Suppressor macrophage treated with lipopolysaccharide for 4 hours (primary cell): ENCODE measurements at places on chromosomes 11 and 22.

- no peak for DNase-seq
These were observed 1131.3 kb downstream of the BRD1 start for GRCh38 chr22:48696371-48696770.

- DNase-seq: no peak
These were observed 327.7 kb downstream of the DLG2 start for GRCh38 chr11:85299258-85299942.

DNA sequence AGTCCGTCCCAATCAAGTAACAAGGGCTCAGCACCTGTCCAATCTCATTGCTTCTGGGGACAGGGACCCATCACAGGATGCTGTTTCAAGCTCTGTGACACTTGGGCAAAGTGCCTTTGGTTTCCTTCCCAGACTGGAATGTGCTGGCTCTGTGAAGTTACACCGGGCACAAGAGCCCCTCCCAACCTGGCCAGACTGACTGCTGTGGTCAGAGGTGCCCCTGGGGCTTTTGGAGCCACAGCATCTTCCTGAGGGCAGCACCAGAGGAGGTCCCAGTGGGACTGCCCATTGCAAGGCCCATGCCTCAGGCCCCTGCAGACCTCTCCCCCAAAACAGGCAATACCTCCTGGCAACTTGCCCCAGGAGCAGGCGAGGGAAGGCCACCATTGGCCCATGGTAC, 155.2 kb upstream of the GRK3 start:
- no peak for DNase-seq

GRCh38 chr11:123587559-123587958, 66.9 kb downstream of the SCN3B start:
- DNase-seq: no peak

DNA sequence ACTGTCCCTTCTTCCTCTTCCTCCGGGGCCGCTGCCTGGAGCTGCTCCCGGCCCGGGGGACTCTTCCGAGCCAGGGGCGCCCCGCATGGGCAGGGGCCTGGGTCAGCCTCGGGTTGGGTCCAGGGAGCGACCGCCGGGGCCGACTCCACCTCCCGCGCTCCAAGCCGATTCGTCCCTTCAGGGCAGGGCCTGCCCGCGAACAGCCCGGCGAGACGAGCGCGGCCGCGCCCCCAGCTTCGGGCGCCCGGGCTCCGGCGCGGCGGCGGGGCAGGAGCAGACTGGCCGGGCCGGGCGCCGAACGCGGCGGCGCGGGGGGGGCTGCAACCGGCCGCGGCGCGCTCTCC, at the start of gene LARGE1:
TSS of gene LARGE1 (minus strand) at position 280 of the 344 bp plus-strand sequence.
- DNase-seq: peak; percentile 20

DNA sequence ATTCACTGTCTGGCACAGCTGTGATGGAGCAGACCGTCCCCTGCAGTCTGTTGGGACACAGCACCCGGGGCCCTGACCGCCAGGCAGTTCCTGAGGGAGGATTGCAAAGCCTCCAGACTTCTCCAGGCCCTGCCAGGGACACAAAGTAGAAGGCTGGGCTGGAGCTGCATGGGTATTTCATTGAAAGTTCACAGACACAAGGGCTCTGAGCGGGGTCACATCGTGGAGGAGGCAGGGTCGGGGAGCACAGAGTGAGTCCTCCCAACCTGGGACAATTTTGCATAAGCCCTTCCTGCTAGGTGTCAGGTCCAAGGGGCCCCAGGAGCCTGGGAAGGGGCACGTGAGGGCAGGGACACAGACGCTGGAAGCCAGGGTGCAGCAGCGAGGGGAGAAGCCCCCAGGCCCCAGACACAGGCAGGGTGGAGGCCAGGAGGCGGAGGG, 15.7 kb downstream of the IFITM10 start:
- DNase-seq: no peak
